ENCODE measurements at places on chromosomes 6 and 20.

- peak; percentile 98 for DNase-seq
Observed at GRCh38 chr6:37059344-37060194, 54.1 kb downstream of the FGD2 start.

DNA sequence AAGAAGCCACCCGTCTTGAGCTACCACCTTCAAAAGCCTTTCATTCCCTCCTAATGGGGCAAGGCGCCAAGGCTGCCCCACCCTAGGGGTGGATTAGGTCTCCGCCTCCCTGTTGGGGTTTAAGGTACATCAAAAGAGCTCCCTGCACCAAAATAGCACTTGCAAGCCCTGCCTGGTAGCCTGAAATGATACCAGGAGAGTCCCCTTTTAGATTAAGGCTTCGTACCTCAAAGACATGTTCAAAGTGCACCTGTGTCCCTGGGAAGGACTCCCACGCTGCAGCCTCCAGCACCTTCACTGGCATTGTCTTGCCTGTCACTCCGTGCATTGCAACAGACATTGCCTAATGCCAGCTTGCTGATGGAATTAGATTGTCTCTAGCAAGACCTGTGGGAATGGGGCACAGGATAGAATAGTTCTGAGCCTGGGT is 15.7 kb upstream of the CDKN1A start:
- no peak for DNase-seq

GRCh38 chr6:2375443-2375842 is 130.0 kb upstream of the GMDS start:
- DNase-seq: no peak

DNA sequence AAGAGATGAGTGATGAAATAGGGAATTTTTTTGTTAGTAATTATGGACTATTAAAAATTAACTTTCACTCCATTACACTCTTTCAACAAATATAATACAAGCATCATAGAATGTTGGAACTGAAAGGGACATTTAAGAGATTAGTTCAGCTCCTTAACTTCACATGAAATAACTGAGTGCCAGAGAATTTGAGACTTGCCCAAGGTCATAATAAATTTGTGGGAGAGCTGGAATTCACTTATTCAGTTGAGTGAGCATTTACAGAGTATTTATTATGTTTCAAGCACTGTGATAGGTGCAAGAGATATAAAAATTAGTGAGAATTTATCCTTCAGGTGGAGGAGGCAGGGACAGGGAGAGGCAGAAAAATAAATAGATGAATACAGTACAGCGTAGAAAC is 154.6 kb downstream of the KCNQ5 start:
- DNase-seq: no peak

DNA sequence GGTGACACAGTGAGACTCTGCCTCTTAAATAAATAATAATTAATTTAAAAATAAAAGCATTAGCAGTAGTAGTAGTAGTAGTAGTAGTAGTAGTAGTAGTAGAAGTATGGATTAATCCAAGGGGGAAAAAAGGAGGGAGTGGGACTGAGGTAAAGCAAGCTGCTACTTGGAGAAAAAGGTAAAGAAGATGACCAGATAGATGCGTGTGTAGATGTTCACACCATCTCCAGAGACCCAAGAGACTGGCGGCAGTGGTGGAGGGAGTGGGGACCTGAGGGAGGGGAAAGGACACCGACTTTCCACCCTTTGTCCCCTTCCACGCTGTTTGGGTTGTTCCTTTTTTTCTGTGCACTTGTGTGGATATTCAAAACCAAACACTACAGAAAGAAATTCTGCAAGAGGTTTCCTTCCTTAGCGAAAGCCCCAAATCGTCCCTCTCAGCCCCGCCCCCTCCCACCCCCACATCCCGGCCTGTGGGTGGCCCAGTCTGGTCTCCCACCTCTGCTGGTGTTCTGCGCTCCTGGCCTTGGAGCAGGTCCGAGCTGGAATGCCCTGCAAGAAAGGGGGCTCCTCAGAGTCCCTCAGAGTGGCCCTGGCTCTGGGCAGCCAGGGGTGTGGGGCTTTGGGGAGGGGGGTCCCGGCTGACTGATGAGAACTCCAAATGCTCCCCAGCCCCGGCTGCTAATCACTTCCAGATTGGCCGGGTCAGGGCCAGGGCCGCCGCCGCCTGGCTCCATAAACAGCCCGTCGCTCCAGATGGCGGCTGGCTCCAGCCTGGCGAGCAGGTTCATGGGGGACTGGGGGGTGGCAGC is 60.2 kb downstream of the UBE2V1 start:
- DNase-seq: peak; percentile 31
